ENCODE measurements at places on chromosomes 11 and 22. TPM values are rescaled to one million over a fixed set of nuclear protein-coding genes. Genes with fewer than 3 reads are reported as not detected.

ZBTB16 gene
- total RNA-seq = 43.3 TPM

GRCh38 chr11:72618803-72619202 lies 55.4 kb downstream of the PDE2A start:
- H3K27ac ChIP-seq = no peak overlapping the region
- DNase-seq = no peak
- no peaks in the 10 kb centered on the region for H3K4me1 ChIP-seq
- no peaks in the 10 kb centered on the region for H3K27me3 ChIP-seq
- H3K4me3 ChIP-seq = no peak overlapping the region

DNA sequence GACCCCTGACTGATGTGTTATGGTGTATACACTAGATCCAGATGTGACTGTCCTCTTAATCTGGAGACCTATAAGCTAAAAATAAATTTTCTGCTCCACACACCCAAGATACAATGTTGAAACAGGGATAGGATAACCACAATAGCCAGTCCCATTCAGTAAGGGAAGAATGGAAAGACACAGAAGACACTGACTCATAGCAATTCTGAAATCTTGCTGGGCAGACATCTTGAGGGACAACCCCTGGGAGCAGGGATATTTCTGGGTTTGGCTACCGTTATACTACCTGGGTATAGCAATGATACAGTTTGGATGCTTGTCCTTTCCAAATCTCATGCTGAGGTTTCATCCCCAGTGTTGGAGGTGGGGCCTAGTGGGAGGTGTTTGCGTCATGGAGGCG lies 93.9 kb downstream of the BUD13 start:
- no peak overlapping the region for H3K27ac ChIP-seq
- H3K4me1 ChIP-seq = no peaks in the 10 kb centered on the region
- DNase-seq = no peak
- no peak overlapping the region for H3K4me3 ChIP-seq
- H3K27me3 ChIP-seq = no peaks in the 10 kb centered on the region

- no peaks in the 10 kb centered on the region for H3K36me3 ChIP-seq
- H3K27me3 ChIP-seq = no peaks in the 10 kb centered on the region
- no peak for DNase-seq
- H3K27ac ChIP-seq = no peak overlapping the region
- no peak overlapping the region for H3K4me3 ChIP-seq
- H3K4me1 ChIP-seq = no peaks in the 10 kb centered on the region
Observed at GRCh38 chr22:44429941-44430587, 68.0 kb downstream of the RTL6 start.

- no peaks in the 10 kb centered on the region for H3K27me3 ChIP-seq
- no peak for DNase-seq
- no peak overlapping the region for H3K4me3 ChIP-seq
- H3K4me1 ChIP-seq = no peaks in the 10 kb centered on the region
- no peak overlapping the region for H3K27ac ChIP-seq
Observed at GRCh38 chr11:94926698-94927237, 46.6 kb downstream of the CWC15 start.

DNA sequence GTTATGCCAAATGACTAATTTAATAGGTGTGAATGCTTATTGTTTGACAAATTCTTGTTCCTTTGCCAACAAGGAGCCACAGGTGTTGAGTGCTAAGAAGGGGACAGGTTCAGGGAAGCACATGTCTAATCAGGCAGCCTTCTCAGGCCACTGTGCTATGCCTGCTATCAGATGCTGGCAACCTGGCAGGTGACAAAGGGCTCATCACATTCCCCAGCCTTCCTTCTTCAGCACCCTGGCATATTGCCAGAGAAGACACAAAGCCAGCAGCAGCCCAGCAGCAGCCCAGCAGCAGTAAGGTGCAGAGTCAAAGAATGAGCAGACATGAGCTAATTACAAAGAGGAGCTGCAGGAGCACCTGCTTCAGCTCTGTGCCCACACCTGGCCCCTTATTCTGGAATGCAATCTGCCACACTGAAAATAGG lies 68.2 kb downstream of the GUCY1A2 start:
- H3K27me3 ChIP-seq = no peaks in the 10 kb centered on the region
- DNase-seq = no peak
- no peaks in the 10 kb centered on the region for H3K4me1 ChIP-seq
- no peaks in the 10 kb centered on the region for H3K36me3 ChIP-seq

- H3K4me3 ChIP-seq = no peak overlapping the region
- H3K4me1 ChIP-seq = no peaks in the 10 kb centered on the region
- DNase-seq = no peak
- H3K27me3 ChIP-seq = no peaks in the 10 kb centered on the region
Observed at GRCh38 chr11:92362989-92363388, 138.4 kb downstream of the FAT3 start.

RIMBP3B gene
- 0.22 TPM for total RNA-seq

DNA sequence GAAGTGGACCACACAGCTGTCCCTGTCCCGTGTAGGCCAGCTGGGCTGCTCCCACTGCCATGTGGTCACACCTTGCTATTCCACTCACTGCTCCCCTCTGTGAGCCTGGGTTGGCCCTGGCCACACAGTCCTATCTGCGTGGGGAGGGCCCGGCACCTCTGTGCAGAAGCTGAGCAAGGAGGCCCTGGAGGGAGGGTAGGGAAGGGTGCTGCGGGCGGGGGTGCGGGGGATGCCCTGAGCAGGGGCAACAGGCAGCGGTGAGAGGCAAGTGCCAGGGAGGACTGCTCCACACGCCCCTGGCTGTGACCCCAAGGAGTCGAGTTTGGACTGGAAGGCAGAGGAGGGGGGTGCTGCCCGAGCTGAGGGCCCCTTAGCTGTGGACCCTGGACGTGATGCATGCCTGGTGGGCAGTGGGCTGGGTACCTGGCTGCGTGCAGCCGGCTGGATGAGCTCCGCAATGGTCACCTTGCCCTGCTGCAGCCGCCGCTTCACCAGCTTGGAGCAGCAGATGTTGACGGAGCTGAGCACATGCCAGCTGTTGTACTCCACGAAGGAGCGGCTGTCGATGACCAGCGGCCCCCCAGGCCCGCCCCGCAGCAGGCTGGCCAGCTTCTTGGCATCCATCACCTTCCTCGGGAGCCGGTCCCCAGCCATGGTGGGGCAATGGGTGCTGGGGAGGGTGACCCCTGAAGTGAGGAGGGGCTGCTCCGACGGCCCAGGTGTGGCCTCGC lies 6.7 kb downstream of the DUSP8 start:
- peaks cover 17% of the 10 kb centered on the region for H3K4me1 ChIP-seq
- H3K27me3 ChIP-seq = no peaks in the 10 kb centered on the region
- H3K4me3 ChIP-seq = no peak overlapping the region
- peak overlapping the region; percentile 70 for H3K27ac ChIP-seq

GRCh38 chr22:45105281-45105702 lies 58.4 kb upstream of the NUP50 start:
- no peaks in the 10 kb centered on the region for H3K4me1 ChIP-seq
- no peaks in the 10 kb centered on the region for H3K27me3 ChIP-seq
- no peak overlapping the region for H3K4me3 ChIP-seq
- no peak for DNase-seq
- H3K27ac ChIP-seq = no peak overlapping the region

GRCh38 chr22:50260801-50261614 lies 475 bp downstream of the MAPK12 start:
- H3K36me3 ChIP-seq = no peaks in the 10 kb centered on the region
- H3K27ac ChIP-seq = no peak overlapping the region
- no peaks in the 10 kb centered on the region for H3K27me3 ChIP-seq
- DNase-seq = no peak

DNA sequence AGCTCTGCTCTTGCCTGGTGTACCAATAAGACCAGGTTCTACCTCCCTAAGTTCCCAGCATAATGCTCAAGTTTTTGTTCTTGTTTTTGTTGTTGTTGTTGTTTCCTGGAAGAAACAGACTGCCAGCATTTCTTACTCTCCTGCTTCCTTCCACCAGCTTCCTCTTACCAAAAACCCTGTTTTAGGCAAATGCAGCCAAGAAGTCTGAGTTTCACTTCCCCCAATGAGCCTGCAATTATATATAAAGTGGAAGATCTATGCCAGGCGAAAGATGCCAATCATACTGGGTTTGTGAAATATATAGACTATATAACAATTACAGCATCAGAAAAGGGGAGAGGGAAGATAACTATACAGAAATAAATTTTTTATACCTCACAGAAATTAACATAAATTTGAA lies 931.5 kb upstream of the FAT3 start:
- H3K4me3 ChIP-seq = no peak overlapping the region
- no peak for DNase-seq
- H3K4me1 ChIP-seq = no peaks in the 10 kb centered on the region
- no peaks in the 10 kb centered on the region for H3K27me3 ChIP-seq
- H3K36me3 ChIP-seq = no peaks in the 10 kb centered on the region
- no peak overlapping the region for H3K27ac ChIP-seq

DNA sequence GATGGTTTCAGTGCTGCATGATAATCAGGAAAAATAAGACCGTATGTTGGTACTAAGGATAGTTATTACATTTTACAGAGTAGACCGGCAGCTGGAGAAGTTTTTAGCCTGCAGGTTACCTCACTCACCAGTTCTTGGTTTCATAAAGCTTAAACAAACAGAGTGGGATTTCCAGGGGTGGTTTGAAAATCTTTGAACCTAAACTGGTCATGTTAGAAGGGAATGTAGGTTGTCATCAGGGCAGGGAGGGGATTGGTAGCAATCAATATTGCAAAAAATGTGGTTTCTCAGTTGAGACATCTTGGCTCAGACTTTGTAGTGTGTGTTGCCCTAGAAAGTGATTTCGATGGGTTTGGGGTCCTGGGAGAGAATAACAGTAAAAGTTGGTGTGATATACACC lies 17.5 kb downstream of the EXT2 start:
- H3K27me3 ChIP-seq = no peaks in the 10 kb centered on the region
- no peaks in the 10 kb centered on the region for H3K36me3 ChIP-seq
- H3K4me1 ChIP-seq = no peaks in the 10 kb centered on the region

GRCh38 chr11:45102810-45103621 lies 43.4 kb upstream of the PRDM11 start:
- H3K27me3 ChIP-seq = no peaks in the 10 kb centered on the region
- H3K36me3 ChIP-seq = no peaks in the 10 kb centered on the region
- no peak overlapping the region for H3K4me3 ChIP-seq
- DNase-seq = peak; percentile 59
- no peaks in the 10 kb centered on the region for H3K4me1 ChIP-seq

- H3K27me3 ChIP-seq = no peaks in the 10 kb centered on the region
- no peaks in the 10 kb centered on the region for H3K36me3 ChIP-seq
- no peak overlapping the region for H3K4me3 ChIP-seq
Observed at GRCh38 chr11:121592708-121593107, 139.9 kb upstream of the SORL1-AS1 start.

OR8D1 gene
- not detected for total RNA-seq

AIFM3 gene
- 0.63 TPM for total RNA-seq

NXPE2 gene
- not detected for total RNA-seq

IGSF22 gene
- 0.46 TPM for total RNA-seq

DNA sequence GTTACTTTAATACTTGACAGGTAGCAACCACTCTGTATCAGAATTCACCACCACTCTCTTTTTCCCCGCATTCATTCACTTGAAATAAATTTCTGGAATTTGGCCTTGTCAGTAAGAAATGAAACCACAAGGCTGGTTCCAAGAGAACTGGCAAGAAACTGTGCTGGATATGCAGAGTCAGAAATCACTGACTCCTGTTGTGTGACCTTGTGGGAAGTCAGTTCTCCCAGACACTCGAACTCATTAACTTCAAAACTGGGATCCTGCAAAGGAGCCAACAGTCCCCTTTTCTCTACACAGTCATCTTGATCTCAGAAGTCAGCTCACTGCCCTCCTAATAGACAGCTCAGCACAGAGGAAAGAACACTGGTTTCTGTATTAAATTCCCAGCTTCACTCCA lies 142.7 kb downstream of the LRRC4C start:
- no peaks in the 10 kb centered on the region for H3K4me1 ChIP-seq
- DNase-seq = no peak
- no peak overlapping the region for H3K27ac ChIP-seq
- H3K4me3 ChIP-seq = no peak overlapping the region
- no peaks in the 10 kb centered on the region for H3K27me3 ChIP-seq
- H3K36me3 ChIP-seq = no peaks in the 10 kb centered on the region

PKDREJ gene
- 0.06 TPM for total RNA-seq

Measured in pancreas (tissue), 10 donors.